ENCODE measurements at places on chromosomes 5 and 9.
A peak's percentile ranks its signal among the peaks of the same experiment; 100 is the strongest.

- no peak for DNase-seq
- no peak overlapping the region for H3K27ac ChIP-seq
- no peaks in the 10 kb centered on the region for H3K36me3 ChIP-seq
- H3K4me3 ChIP-seq: no peak overlapping the region
- H3K4me1 ChIP-seq: no peaks in the 10 kb centered on the region
- H3K27me3 ChIP-seq: no peaks in the 10 kb centered on the region
Measured at GRCh38 chr5:30279237-30279636, 914.2 kb upstream of the CDH6 start.

DNA sequence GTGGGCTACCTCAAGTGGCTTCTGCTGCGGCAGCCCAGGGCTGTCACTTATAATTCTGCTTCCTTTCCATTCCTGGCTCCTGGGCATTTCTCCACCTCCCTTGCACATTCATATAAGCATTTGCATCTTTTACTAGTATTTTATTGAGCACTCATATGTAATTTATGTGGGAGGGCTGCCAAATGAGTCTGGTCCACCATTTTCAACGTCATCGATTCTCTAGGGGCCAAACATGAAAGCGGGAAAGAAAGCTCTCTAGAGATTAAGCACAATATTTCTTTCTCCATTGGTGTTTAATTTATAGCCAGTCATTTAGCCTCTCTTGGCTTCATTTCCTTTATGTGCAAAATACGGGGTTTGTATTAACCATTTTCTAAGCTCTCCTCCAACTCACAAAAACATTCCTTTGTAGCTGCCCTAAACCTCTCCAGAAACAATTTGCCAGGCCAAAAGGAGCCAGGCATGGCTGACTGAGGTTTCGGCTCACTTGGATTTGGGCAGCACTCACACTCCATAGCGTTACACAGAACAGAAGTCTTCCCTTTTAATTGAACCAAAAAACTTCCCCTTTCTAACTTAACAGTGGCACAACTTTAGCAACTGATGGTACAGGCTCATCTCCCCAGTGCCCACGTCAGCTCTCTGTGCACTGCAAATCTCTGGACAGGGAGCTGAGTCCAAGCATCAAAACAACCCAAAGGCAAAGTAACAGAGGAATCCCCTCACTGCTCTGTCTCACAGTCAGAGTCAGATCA, 183.5 kb downstream of the ROR2 start:
- no peaks in the 10 kb centered on the region for H3K36me3 ChIP-seq
- no peaks in the 10 kb centered on the region for H3K4me1 ChIP-seq
- no peak overlapping the region for H3K27ac ChIP-seq
- DNase-seq: no peak

DNA sequence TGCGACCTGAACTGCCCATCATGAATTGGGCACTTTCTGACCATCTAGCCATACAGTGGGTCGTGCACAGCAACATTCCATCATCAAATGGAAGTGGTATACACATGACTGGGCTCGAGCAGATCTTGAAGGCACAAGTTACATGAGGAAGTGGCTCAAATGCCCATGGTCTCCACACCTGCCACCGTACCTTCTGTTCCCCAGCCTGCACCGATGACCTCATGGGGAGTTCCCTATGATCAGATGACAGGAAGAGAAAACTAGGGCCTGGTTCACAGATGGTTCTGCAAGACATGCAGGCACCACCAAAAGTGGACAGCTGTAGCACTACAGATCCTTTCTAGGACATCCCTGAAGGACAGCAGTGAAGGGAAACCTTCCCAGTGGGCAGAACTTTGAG, 21.8 kb downstream of the MTMR12 start:
- no peak overlapping the region for H3K27ac ChIP-seq
- no peak overlapping the region for H3K4me3 ChIP-seq
- no peak for DNase-seq
- no peaks in the 10 kb centered on the region for H3K36me3 ChIP-seq

DNA sequence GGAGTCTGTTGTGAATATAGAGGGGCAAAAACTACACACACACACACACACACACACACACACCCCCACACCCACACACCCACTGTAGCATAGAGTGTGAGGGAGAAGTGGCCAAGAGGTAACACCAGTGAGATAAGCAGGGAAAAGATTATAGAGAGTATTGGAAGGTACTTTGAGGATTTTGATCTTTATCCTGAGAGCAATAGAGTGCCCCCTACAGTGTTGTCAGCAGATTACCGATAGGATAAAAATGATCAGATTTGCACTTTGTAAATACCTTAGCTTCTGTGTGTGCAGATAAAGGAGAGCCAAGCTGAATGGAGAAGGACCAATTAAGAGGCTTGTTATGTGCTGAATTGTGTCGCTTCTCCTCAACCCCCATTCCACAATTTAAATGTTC, 32.3 kb downstream of the ERCC6L2 start:
- H3K4me1 ChIP-seq: 0 out of 2 replicates have a peak, but pooled peaks cover 4% of the 10 kb centered on the region
- H3K4me3 ChIP-seq: no peak overlapping the region
- DNase-seq: no peak

GRCh38 chr9:14198047-14198840, 115.7 kb downstream of the NFIB start:
- peaks cover 3% of the 10 kb centered on the region for H3K4me1 ChIP-seq
- H3K4me3 ChIP-seq: no peak overlapping the region
- no peak overlapping the region for H3K27ac ChIP-seq
- no peaks in the 10 kb centered on the region for H3K36me3 ChIP-seq

DNA sequence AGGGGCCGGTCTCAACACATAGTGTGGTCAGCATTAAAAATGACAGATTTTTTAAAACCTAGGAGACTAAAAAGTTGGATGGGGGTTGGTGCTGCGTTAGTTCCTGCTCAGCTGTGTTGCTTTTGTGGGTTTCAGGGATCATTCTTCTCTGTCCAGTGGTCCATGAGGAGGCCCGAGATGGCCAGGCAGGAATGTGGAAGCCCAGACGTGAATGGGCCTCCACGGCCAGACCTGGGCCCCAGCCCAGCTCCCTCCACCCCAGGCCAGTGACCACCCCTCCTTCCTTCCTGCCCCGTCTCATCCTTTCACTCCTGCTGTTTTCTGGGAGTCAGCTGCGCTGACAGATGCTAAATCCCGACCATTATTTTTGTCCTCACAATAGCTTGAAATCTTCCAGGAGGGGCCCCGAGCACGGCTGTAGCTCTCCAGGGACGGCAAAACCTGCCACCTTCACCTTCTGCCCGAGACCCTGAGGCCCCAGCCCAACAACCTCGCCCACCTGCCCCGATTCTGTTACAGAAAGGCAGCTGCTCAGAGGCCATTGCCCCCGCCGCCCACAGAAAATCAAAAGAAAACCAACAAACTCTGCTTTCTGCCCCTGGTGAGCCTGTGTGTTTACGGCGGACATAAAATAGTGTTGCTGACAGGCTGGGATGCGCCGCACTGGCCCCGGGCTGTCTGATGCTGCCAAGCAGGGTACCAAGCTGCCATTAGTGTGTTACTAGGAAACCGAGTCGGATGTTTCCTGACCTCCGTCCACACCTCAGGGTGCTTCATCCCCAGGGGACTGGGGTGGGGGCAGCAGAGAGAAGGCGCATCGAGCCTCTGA, 83.7 kb upstream of the SARDH start:
- H3K4me1 ChIP-seq: peaks cover 33% of the 10 kb centered on the region
- H3K36me3 ChIP-seq: no peaks in the 10 kb centered on the region
- H3K4me3 ChIP-seq: no peak overlapping the region
- DNase-seq: no peak
- H3K27me3 ChIP-seq: no peaks in the 10 kb centered on the region
- H3K27ac ChIP-seq: no peak overlapping the region

DNA sequence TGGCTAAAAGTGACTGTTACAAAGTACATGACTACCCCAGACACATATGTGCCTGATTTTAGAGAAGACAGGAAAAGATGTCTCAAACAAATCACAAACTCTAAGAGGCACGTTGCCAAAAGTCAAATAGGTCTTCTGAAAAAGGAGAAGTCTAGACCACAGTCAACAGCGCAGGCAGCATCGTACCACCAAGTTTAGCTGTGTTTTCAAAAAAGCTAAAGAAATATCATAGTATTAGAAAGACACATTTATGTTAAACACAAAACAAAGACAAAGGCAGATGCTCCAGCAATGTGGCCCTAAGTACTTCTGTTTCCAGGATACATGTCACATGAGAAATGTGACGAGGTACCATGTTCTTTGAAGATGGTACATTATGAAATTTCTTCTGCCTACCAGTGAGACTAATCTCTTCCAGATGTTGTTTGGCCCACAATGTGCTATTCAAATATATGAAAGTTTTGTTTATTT, 43.5 kb downstream of the LPAR1 start:
- no peak overlapping the region for H3K27ac ChIP-seq
- no peaks in the 10 kb centered on the region for H3K27me3 ChIP-seq
- H3K36me3 ChIP-seq: no peaks in the 10 kb centered on the region
- H3K4me1 ChIP-seq: no peaks in the 10 kb centered on the region

DNA sequence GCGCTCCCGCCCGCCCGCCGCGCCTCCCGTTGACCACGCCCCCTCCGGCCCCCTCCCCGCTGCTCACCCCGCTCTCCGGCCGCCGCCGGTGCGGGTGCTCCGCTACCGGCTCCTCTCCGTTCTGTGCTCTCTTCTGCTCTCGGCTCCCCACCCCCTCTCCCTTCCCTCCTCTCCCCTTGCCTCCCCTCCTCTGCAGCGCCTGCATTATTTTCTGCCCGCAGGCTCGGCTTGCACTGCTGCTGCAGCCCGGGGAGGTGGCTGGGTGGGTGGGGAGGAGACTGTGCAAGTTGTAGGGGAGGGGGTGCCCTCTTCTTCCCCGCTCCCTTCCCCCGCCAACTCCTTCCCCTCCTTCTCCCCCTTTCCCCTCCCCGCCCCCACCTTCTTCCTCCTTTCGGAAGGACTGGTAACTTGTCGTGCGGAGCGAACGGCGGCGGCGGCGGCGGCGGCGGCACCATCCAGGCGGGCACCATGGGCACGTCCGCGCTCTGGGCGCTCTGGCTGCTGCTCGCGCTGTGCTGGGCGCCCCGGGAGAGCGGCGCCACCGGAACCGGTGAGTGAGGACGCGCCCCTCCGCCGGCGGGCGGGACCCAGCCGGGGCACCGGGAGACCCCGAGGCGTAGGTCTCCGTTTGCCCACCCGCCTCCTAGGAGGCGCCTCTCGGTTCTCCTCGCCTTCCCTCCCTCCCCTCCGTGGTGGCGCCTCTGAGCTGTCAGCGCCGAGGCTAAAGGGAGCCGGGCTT, at the start of gene VLDLR:
Gene VLDLR (plus strand): TSS at position 66 of the 739 bp plus-strand sequence. CDS start 403 bp downstream, at position 469.
- no peaks in the 10 kb centered on the region for H3K36me3 ChIP-seq
- peak within 1 kb of the TSS; percentile 68 for H3K4me3 ChIP-seq
- H3K27me3 ChIP-seq: no peaks in the 10 kb centered on the region
- no peak for DNase-seq
